H54 (cell line): ENCODE measurements at places on chromosomes 7 and 10.
A peak's percentile ranks its signal among the peaks of the same experiment; 100 is the strongest.

DNA sequence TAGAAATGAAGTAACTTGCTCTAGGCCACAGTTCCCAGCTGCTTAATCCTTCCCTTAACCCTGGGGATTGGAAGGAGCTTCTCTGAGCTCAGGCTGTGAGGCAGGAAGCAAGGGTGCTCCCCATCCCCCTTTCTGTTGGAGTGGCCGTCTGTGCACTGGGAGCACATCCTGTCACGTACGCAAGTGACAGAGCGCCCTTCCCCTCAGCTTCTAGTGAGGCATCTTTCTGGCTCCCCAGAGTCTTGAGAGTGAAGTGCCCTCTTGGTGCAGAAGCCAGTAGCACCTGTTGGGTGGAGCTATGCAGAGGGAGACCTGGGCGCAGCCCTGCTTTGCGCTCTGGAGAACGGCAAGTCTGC lies 47.8 kb downstream of the SHH start:
- DNase-seq, result no peak

DNA sequence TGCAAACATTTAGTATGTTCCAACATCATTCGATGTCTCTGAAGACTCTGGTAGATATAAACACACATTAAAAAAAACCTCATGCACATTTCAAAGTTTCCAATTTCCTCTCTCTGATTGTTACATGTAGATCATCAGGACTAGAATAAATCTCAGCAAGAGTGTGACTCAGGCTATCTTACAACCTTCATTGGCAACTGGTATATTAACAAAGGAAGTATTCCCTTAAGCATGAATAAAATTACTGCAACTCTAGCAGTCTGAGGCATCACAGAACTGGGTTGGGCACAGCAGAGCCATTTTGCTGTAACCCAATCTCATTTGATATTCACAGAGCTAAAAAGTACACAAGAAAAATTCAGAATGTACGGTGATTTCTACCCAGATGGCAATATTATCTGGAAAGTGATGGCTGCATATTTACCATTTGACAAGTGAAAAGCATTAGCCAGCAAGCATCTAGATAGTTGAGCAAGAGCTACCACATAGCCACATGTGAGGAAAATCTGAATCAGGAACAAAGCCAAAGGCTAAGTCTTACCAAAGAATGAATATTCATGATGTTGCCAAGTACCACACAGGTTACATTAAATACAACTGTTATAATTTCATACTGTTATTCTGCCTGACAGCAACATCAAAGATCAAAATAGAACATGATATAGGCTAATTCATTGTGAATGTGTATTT lies 232.2 kb downstream of the CRPPA start:
- no peak for DNase-seq

DNA sequence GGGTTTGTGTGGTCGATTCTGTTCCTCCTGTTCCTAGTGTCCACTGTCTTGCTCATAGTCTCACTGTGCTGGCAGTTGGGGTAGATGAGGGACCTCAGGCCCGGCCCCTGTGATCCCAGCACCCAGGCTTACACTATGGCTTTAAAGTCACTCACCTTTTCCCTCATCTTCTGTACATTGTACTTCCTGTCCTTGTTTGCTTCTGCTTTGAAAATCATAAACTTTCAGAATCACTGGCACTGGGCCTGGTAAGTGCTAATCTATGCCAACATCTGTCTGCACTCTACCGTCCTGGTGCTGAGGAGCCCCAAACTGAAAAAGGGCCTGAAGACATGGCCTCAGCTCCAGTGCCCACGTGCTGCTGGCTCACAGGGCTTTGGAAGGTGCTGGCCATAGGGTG lies 5.7 kb upstream of the TAS2R60 start:
- no peak for DNase-seq

GRCh38 chr10:116691635-116692034 lies 50.7 kb downstream of the HSPA12A start:
- no peak for DNase-seq

- peak; percentile 19 for DNase-seq
Measured at GRCh38 chr7:95246831-95247370, 77.4 kb downstream of the PON1 start.

DNA sequence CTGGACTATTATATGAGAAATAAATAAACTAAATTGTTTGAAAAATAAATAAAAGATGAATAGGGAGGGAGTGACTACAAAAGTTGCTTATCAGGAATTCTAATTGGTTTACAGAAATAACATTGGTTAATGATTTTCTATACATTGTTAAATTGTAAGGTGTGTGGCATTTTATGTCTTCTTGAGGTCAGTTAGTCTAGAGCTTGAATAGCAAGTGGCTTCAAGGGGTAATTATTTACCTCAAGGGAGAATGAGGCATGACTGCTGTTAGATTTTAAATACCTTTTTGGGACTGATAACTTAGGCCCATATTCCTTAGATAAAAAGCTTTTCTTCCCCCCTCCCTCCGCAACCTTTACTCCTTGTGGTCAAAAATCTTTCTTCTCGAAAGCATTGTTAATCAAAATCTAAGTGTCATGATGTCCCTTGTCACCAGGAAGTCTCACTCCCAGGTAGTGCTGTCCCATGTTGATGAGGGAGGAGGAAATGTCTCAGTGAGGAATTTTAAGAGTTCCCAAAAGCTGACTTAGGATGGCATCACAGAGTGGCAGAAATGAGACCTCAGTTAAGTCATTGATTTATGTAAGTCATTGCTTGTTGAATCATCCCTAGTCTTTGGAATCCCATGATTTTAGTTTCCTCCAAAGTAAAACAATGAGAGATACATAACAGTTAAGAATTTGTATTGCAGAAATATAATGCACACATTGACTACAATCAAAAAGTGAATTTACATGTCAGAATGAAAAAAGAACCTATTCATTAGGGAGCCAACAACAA lies 71.5 kb downstream of the MAPK8 start:
- no peak for DNase-seq

GRCh38 chr10:117004227-117005025 lies 561 bp downstream of the SHTN1 start:
- DNase-seq, result peak; percentile 55

GRCh38 chr10:77756319-77757232 lies 119.0 kb upstream of the KCNMA1 start:
- peak; percentile 53 for DNase-seq

DNA sequence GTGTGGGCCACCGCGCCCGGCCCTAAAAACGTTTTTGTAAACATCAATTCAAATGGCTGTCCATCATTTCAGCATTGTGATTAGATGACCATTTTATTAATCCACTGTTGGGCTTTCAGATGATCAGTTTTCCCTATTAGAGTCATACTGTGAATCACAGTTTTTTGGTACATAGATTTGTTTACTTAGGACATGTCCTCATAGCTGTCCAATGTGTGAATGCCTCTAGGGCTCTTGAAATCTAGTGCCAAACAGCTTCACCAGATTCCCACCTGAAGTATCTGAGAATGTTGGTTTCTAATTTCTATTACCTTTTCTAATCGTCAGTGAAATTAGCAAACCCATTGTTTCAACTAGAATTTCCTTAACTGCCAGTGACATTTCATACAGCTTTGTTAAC lies 66.8 kb downstream of the UPF2 start:
- DNase-seq, result no peak

DNA sequence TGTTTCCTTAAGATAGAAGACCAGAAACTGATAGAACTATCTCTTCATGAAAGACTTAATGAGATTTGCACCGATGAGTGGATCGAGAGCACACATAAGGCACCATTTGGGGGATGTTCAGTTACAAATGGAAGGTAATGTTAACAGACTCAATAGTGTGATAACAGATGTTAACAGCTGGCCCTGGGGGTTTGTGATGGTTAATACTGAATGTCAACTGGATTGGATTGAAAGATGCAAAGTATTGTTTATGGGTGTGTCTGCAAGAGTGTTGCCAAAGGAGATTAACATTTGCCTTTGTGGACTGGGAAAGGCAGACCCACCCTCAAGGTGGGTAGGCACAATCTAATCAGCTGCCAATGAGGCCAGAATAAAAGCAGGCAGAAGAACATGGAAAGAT lies 130.5 kb upstream of the DGKB start:
- DNase-seq, result no peak

GRCh38 chr7:116674508-116675173 lies 2.6 kb downstream of the MET start:
- DNase-seq, result no peak

DNA sequence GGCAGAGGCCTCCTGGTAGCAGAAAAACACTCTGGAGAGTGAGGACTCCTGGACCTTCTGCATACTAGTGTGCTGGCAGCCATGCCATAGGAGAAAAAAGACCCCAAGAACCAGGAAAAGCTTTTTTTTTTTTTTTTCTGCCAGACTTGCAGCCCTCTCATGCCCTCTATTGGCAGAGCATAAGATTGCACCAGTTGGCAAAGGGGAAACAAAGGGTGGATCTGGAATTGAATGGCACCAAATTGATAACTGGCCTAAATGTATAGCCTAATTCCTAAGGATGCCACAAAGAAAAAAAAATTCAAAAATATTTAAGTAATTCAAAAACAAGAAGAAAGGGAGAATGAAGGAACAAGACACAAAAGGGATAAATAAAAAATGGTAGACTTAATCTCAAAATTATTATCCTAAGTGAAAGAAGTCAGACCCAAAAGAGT lies 112.5 kb upstream of the GHITM start:
- DNase-seq, result no peak

GRCh38 chr7:46580766-46581165 lies 659.7 kb upstream of the IGFBP3 start:
- no peak for DNase-seq

- DNase-seq, result no peak
Measured at GRCh38 chr7:12481722-12482121, 78.1 kb upstream of the VWDE start.

- DNase-seq, result no peak
Measured at GRCh38 chr10:130215151-130215930, 79.2 kb downstream of the GLRX3 start.

DNA sequence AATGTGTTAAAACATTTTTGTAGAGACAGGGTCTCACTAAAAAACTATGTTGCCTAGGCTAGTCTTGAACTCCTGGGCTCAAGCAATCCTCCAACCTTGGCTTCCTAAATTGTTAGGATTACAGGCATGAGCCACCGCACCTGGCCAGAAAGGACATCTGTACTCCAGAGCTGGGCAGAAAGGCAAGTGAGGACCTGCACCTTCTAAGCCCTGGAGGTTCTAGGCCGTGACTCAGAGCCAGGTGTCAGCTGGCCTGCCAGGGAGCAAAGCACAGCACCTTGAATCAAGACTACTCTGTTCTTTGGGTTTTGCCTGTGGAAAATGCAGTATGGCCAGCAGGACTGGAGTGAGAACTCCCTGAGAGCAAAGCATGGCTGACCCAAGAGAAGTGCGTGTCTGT lies 396.5 kb downstream of the ADRA2A start:
- DNase-seq, result no peak

DNA sequence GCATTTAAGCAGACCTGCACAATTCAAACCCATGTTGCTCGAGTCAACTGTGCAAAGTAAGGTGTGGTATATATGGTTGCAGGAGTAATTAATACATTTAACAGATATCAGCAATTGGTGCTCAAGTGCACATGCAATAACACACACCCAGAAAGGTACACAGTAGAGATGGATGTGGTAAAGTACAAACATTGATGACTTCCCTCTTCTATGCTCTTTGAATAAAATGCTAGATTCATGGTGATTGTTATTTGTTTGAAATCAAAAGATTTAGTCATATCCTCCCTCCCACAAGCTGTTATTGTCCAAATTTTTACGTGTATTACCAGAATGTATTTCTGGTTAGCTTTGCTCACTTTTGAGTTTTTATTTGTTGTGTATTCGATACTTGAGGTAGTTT lies 262.0 kb upstream of the CSTF2T start:
- DNase-seq, result no peak

- DNase-seq, result no peak
Measured at GRCh38 chr7:28643584-28644340, 231.4 kb downstream of the CREB5 start.

DNA sequence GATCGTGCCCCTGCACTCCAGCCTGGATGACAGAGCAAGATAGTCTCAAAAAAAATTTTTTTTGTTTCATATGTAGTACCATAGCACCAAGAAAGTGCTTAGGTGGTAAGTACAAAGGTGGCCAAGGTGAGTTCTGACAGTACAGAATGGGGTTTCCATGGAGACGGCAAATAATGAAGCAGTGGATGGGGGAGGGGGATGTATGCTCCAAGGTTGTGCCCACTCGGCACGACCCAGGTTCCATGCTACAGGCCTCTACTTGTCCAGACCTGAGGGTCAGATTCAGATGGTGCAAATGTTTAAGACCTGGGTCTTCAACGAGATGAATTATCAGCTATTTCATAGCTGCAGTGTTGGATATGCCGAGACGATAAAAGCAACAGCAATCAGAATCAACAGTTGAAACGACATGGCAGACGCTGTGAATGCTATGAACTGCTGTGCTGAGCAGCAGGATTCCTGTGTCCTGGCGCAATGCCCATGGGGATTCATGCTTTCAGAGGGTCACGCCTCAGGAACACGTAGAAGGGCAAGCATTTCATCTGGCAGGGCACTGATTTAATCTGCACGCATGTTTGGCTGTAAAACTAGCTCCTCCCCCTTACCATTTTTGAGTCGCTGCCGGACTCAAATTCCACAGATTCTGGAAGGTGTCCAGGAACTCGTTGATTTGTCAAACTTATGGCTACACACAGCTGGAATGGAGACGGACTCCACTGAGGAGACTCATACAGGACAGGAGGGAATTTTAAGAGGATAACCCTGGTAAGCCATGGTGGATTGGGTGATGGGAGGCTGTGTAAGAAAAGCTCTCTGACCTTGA lies 256.5 kb downstream of the FRMD4A start:
- DNase-seq, result peak; percentile 75

DNA sequence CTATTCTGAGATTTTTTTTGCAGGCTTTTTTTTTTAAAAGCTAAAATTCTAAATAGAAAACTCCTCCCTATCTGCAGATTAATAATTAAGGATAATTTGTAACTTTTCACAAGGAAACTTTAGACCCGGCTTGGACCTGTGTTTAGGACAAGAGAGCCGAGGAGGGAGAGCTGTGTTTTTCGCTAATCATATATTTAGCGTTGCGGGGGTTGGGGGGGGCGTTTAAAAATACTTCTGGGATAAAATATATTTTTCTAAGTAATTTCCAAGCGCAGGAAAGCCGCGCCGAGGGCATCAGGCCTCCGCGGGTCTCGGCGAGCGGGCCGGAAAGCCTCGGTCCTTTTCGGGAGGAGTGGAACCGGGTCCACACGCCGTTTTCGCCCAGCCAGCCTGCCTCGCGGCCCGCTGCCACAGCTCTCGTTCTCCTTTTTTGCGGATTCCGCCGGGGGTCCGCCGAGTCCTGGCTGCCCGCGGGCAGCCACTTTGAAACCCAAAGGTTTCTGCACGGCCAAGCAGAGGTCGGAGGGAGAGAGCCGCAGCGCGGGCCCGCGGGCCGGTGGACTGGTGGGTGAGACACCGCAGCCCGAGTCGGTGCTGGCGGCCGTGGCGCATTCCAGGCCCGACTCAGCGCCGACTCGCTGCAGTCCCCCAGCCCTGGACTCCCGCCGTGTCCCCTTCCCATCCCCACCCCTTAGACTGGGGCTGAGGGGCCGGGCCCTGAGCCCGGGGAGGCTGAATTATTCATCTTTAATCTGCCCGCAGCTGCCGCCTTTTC lies 2.3 kb downstream of the PAX2 start:
- DNase-seq, result no peak

- no peak for DNase-seq
Measured at GRCh38 chr10:73117976-73118743, 7.9 kb downstream of the NUDT13 start.

GRCh38 chr7:42272793-42273665 lies 36.0 kb upstream of the GLI3 start:
- peak; percentile 35 for DNase-seq
